Thymus (tissue), 14 donors: ENCODE measurements at places on chromosomes 1 and 21. TPM values are rescaled to one million over a fixed set of nuclear protein-coding genes. Genes with fewer than 3 reads are reported as not detected.

DNA sequence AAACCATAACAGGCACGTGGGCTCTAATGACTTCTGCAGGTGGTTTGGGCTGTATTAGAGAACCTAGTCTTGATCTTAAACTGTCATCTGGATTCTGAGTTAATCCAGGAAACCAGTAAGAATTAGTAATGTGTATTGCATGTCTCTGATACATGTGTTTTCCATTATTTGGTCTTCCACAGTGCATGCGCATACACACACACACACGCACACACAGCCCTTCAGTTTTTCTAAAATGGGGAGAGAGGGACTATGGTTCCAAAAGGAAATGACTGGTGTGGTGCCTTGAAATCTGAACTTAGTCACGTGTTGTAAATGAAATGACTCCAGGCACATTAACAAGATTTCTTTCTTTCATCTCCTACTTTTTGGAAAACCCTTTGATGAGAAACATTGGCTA lies 67.6 kb downstream of the OLFML2B start:
- DNase-seq = no peak

GRCh38 chr1:175493321-175494010 lies 249.9 kb downstream of the TNR start:
- DNase-seq = no peak

DNA sequence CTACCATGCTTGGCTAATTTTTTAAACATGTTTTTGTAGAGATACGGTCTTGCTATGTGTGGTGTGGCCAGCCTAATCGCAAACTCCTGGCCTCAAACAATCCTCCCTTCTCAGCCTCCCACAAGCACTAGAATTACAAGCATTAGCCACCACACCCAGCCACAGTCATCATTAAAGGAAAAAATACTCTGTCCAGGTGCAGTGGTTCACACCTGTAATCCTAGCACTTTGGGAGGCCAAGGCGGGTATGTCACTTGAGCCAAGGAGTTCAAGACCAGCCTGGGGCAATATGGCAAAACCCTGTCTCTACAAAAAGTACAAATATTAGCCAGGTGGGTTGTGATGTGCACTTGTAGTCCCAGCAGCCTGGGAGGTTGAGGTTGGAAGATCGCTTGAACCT lies 25.0 kb upstream of the NLRP3 start:
- no peak for DNase-seq

- DNase-seq = no peak
Observed at GRCh38 chr1:200184196-200184595, 156.7 kb downstream of the NR5A2 start.

Gene TMEM269
- total RNA-seq = 0.05 TPM
